Central memory CD4-positive, alpha-beta T cell (primary cell): ENCODE measurements at places on chromosomes 13 and 19.

DNA sequence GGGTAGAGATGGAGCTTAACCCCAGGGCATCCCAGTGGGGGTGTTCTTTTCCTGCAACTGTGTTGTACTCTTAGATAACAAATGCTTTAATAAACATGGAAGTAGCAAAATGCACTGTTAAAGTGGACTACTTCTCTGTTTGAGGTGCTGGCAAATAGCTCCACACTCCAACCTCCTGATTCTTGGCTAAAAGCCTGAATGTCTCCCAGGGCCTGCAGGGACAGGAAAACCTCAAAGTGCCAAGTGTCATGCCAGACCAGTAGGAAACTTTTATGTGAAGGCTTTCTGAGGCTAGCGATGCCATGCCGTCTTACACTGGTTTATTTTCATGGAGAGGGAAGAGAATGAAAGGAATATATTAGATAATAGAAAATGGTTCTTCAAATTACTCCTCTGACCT lies 6.8 kb downstream of the FREM2 start:
- DNase-seq = no peak

DNA sequence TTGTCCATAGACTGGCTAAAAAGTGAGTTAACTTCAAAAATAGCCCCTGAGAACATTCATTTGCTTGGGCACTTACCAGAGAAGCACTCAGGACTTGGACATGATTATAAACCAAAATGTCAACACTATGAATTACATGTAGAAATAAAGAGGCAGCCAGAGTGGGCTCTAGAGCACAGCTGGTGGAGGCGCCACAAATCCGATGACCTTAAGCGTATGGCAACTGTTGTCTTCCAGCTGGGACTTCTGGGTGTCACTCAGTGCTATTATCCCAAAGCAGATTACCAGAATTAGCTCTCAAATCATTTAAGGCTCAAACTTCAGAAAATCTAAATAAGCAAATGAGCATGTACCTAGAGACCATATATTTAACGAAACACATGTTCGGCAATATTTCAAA lies 1255.5 kb upstream of the SLC10A2 start:
- no peak for DNase-seq

DNA sequence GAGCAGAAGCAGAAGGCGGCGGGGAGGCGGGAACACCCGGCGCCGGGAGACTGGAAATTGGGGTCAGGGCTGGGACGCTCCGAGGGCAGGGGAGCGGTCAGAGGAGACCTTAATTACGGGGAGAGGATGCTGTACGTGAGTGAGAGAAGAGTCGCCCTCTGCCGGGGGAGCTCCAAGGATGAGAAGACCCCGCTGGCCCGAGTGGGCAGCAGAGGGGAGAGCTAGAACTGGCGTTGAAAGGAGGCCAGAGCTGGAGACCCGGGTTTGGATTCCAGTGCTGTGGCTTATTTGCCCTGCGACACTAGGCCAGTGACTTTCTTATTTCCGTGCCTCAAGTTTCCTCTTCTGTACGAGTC lies 536 bp downstream of the FAM32A start:
- DNase-seq = peak; percentile 21

- DNase-seq = no peak
Measured at GRCh38 chr13:66459143-66459542, 771.0 kb downstream of the PCDH9 start.

DNA sequence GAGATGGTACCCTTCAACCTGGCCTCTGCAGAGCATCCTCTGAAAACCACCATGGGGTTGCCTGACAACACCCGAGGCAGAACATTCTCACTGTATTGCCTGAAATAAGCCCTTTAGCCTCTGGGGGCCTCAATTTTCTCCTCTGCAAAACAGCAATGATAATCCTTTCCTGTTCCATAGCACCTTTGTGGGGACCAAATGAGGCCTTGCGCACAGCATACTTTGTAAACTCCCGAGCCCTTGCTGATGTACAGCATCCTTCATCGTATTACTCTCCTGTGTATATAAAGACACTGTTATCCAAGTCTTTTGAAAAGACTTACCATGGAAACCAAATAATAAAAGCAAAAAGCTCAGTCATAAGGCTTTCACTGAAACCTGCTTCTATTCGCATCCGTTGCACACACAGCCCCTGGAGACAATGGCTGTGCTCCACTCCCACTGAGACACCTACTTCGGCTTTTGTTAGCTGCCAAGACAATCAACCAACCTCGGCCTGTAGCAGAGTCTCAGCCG lies 276.0 kb downstream of the FOXO1 start:
- no peak for DNase-seq

GRCh38 chr13:109725995-109726637 lies 60.3 kb downstream of the IRS2 start:
- DNase-seq = no peak

- no peak for DNase-seq
Measured at GRCh38 chr13:92806215-92806614, 420.4 kb upstream of the GPC6 start.

DNA sequence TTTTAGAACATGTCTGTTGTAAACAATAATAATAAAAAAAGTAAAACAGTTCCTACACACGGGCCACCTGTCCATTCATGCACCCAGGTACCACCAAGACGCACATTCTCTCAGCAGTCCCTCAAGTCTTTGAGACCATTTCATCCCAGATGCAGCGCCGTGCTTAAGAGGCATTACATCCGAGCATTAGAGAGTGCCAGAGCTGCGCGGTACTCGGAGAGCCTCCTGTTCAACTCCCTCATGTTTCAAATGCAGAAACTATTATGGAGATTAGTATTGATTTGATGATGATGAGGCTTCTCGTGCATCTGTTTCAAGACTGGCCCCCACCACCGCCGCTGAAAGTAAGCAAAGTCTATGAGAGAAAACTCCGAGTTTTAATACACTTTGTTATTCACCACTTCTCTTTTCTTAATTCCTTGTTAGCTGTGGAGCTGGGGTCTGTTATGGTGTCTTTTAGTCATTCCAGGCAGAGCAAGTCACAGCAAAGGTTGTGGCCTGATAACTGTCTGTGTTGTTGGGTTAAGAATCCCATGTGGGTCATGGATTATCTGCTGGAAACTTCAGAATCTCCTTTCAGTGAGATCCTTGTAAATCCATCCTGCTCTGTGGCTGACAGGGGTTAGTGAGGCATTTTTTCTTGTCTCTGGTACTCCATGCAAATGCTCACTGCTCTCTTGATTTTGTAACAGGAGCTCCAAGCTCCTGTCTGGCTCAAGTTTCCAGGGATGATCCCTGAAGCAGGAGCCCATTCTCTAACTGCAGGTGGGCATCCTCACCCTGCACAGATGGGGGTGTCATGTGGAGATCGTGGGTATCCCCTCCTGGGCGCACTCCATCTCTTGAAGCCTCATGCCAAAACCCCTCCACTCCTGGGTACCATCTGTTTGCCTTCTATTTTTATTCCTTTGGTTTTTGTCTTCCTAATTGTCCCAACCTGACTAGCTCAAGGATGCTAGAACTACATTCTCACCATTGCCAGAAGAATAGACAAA lies 74.9 kb upstream of the MTIF3 start:
- no peak for DNase-seq
